ENCODE measurements at places on chromosomes 1 and 21.

- DNase-seq, result no peak
Observed at GRCh38 chr1:7575041-7575400, 196.1 kb upstream of the VAMP3 start.

- no peak for DNase-seq
Observed at GRCh38 chr1:3803905-3804626, 7.8 kb upstream of the LRRC47 start.

GRCh38 chr1:41359211-41360073 lies 1.8 kb upstream of the FOXO6 start:
- DNase-seq, result no peak

DNA sequence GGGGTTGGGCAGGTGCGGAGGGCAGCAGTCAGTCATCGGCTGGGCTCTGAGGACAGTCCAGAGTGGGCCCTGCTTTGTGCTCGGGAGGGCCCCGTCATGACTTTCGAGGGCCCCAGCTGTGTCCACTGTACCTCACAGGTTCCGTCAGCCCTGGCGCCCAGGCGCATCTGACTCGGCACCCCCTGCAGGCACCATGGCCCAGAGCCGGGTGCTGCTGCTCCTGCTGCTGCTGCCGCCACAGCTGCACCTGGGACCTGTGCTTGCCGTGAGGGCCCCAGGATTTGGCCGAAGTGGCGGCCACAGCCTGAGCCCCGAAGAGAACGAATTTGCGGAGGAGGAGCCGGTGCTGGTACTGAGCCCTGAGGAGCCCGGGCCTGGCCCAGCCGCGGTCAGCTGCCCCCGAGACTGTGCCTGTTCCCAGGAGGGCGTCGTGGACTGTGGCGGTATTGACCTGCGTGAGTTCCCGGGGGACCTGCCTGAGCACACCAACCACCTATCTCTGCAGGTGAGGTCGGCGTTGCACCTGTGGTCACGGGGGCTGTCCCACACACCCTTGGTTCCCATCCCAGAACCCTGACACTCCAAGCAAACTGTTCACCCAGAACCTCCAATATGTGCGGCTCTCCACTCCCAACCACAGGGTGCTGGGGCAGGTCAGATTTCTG lies 7.8 kb downstream of the PODN start:
- no peak for DNase-seq

DNA sequence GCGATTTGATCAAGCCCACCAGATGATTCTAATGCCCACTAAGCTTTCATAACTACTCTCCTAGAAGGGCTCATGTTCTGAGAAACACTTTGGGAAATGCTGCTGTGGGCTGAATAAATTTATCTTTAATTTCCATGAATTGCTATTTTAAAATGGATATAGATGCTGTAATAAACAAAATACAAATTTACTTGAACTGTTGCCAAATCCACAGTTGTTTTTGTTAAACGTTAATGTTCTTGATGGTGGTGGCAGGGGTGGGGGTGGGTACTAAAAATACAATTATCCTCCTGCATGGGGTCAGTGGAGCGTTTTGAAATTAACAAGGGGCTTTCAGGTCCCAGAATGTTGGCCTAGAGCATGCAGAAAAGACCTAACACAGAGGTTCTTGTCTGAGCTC lies 244.7 kb upstream of the POU3F1 start:
- no peak for DNase-seq

GRCh38 chr1:243783714-243784113 lies 66.3 kb downstream of the AKT3 start:
- DNase-seq, result no peak

DNA sequence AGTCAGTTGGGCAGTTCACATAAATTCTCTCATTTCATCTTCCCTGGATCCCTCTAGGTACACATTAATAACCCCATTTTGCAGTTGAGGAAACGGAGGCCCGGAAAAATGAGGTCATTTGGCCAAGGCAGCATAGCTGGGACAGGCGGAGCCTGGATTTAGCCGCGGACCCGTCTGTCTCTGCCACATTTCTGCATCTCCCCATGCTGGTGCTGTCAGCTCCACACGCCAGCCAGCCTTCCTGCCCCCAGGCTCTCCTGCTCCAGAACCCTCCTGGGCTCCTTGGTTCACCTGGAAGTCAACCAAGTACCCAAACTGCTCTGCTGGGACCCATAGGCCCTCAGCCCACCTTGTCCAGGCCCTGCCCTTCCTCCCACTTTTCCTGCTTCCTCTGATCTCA lies 7.6 kb downstream of the FOXO6 start:
- DNase-seq, result no peak
